Activated T-helper 17 cell treated with anti-CD3 and anti-CD28 coated beads, Interleukin-2, amount 50 U/mL, for 72 hours (primary cell): ENCODE measurements at places on chromosomes 16 and 17.

DNA sequence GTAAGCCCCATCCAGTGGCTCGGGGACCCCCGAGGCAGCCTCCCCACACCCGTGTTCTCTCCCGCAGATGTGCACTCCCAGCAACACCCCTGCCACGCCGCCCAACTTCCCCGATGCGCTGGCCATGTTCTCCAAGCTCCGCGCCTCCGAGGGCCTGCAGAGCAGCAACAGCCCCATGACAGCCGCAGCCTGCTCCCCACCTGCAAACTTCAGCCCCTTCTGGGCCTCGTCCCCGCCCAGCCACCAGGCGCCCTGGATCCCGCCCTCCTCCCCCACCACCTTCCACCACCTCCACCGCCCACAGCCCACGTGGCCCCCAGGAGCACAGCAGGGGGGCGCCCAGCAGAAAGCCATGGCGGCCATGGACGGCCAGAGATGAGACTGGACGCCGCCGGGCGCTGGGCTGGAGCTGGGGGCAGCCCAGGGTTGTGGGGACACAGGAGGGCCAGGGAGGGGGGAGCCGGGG lies 5.0 kb downstream of the UBALD2 start:
- ATAC-seq: no peak

- ATAC-seq: no peak
These were observed 19.3 kb downstream of the MMD start for GRCh38 chr17:55402374-55402773.

GRCh38 chr16:84832488-84833143 lies 12.8 kb downstream of the CRISPLD2 start:
- no peak for ATAC-seq

DNA sequence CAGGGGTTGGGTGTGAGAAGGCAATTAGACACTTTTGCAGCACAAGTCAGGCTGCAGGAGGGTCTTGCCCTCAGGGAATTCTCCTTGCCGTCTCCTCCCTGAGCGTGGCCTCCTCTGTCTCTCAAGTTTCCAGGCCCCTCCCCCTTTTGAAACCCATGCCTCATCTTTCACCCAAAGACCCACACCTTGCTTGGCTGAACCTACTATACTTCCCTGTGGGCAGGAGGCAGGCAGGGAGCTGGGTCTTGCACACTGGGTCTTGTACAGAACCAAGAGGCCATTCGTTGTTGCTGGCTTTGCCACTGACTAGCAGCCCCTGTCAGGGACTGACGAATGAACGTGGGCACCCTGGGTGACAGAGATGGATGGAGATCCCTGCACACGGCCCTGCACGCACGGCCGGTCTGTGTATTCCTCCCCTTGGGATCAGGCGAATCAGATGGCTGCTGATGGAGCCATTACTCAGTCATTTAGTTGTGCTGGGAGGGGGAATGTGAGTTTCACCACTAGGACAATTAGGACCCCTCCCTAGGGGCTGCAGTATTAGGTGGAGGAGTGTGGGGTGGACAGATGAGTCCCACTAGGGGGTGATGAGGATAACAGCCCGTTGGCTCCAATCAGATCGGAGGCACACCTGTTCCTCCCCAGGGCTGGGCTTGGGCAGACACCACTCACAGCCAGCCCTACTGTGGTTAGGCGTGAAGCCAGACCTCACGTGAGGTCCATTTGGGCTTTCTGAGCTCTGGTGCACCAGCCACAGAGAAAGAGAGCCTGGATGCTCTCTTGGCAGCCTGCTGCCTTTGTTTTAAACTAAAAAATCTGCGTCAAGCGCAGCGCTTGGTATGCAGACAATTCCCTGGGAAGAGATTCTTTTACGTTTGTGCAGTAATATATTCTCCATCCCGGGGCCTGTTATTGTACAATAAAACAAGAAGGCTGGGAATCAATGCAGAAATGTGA lies 167.7 kb upstream of the WSCD1 start:
- no peak for ATAC-seq

DNA sequence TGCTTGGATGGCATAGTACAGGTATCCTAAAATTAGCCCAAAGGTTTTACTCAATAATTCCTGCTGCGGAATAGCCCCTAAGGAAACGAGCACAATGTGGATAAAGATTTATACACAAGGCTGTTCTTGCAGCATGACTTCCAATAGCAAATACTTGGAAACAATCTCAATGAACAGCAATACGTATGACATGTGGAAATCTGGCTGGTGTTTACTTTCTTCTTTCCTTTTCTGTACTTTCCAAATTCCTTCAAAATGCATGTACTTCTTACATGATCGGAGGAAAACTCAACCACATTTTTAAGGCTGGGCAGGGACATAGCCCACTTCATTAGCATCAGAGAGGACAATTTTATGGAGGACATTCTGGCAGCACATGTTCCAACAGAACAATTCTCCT lies 86.6 kb downstream of the C16orf95 start:
- ATAC-seq: no peak

DNA sequence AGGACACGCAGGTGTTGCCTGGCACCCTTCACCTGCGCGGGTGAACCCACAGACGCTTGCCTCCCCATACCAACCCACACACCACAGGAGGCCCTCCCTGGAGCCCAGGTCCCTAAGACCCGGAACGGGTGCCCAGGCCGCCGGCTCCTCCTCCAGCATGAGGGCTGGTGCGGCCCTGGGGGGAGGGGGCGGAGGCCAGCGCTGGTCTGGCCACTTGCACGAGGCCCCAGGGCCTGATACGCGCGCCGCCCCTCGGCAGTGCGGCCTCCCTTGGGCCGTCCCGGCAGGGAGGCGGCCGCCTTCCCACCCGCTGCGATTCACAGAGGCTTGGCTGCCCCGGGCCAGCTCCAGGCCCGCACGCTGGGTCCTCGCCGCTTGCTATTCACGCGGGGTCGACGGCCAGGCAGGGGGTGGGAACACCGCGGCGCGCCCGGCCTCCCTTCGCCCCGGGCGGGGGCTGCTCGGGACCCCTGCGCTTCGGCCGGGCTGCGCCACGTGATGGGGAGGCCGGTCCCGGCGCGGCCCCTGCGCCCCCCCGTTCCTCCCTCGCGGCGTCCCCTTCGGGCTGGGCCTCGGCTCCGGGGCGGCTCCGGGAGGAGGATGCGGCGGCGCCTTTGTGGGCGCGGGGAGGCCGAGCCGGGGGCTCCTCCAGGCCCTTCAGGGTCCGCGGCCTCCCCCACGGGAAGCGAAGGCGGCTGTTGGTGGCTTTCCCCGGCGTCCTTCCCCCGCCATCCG lies 685 bp downstream of the FASN start:
- no peak for ATAC-seq

GRCh38 chr16:12416136-12416787 lies 387.4 kb downstream of the CPPED1 start:
- no peak for ATAC-seq

DNA sequence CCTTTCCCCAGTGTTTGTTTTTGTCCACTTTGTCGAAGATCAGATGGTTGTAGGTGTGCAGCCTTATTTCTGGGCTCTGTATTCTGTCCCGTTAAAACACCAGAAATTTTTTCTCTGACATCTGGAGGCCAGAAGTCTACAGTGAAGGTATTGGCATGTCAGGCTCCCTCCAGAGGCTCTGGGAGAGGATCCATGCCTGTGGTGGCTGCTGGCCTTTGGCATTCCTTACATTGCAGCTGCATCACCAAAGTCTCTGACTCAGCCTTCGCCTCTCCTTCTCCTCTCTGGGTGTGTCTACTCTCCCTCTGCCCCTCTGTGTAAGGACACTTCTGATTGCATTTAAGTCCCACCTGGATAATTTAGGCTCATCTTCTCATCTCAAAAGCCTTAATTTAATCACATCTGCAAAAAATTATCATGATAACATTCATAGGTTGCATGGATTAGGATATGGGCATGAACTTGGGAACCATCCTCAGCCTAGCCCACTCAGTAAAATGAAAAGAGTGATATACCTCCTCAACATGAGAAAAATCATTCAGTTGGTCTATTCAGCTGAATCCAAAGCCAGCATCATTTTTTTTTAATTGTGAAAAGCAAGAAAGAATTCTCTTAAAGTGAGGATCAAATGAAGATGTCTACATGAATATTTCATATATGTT lies 78.0 kb downstream of the MAP2K6 start:
- no peak for ATAC-seq

- ATAC-seq: peak; percentile 61
These were observed 11.8 kb downstream of the SYT17 start for GRCh38 chr16:19179546-19180490.

DNA sequence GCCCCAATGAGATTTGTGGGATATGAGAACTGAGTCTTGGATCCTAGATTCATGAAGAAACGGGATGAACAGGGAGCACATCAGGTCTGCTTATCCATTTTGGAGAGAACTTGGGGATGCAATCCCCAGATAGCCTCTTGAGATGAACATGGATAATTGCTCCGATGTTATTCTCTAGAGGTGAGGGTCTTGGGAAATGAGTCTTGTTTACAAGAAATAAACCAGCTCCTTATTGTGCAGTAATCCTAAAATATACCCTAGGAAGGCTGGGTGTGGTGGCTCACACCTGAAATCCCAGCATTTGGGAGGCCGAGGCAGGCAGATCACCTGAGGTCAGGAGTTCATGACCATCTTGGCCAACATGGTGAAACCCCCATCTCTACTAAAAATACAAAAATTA lies at the start of gene OR1D2:
OR1D2 (minus strand) TSS at position 101 of the 400 bp plus-strand sequence. CDS start 11,426 bp downstream, outside the sequence.
- ATAC-seq: no peak

- no peak for ATAC-seq
These were observed 614.6 kb downstream of the MAF start for GRCh38 chr16:78985716-78986605.

GRCh38 chr17:76887802-76888201 lies 19.6 kb downstream of the MGAT5B start:
- ATAC-seq: no peak

- no peak for ATAC-seq
These were observed 60.8 kb downstream of the TEX14 start for GRCh38 chr17:58630883-58631522.

- no peak for ATAC-seq
These were observed 108.8 kb downstream of the WSCD1 start for GRCh38 chr17:6179017-6179416.

DNA sequence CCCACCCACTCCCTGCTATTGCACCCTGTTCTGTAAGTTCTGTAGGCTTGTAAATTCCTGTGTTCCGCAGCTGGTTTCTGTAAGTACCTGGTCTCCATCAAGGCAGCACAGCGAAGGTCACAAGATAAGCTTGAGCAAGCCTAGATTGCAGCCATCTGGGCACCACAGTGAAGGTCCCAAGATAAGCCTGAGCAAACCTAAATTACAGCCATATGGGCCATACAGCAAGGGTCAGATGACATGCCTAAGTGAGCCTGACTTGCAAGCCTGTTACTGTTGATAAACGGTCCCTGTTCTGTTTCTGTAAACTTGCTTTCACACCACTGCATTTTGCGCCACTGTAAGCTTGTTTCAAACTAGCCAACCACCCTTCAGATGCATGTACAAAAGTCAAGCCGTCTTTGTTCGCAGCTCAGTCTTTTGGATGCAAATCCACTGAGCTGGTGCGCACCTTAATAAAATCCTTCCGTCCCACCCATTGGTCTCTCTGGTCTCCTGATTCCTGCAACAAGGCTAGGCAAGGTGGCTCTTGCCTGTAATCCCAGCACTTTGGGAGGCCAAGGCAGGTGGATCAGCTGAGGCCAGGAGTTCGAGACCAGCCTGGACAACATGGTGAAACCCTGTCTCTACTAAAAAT lies 42.6 kb upstream of the ATF7IP2 start:
- ATAC-seq: no peak

- no peak for ATAC-seq
These were observed 115.5 kb downstream of the ABCC1 start for GRCh38 chr16:16064874-16065384.

GRCh38 chr17:8499171-8499570 lies 63.5 kb downstream of the NDEL1 start:
- no peak for ATAC-seq

DNA sequence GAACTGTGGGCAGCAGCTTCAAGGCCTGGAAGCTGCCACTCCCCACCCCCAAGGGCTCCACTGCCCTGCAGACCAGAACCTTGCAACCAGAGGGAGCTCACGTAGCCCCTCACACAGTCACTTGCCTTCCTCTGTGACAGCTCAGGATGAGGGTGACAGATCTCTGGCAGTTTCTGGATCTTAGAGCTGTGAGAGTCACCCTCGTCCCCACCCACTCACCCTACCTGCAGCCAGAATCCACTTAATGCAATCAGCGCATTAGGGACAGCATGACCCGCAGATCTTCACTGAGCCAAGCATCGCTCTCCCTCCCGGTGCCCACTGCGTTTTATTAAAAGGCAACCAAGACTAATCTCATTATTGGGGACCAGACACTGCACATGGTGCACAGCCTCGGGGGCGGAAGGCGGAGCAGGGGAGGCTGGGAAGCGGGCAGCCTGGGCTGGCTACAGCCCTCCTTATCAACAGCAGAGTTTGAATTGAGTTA lies 3.5 kb downstream of the CYB561 start:
- ATAC-seq: no peak

DNA sequence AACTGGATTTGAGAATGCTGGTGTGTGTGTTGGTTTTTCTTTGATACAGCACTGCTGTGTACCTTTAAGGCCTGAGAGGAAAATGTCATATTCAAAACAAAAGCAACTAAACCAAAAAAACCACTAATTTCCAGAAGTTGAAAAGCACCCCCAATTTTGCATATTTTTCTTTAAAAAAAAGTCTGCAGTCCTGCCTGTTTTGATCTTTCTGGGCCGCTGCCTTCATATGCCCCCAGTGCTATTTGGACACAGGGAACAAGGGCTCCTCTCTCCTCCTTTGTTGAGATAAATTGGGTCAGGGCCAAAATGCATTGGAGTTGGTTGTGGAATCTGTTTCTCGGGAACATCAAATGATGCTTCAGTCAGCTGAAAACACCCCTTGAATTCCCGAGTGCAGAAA lies 26.9 kb downstream of the GPT2 start:
- peak; percentile 43 for ATAC-seq

DNA sequence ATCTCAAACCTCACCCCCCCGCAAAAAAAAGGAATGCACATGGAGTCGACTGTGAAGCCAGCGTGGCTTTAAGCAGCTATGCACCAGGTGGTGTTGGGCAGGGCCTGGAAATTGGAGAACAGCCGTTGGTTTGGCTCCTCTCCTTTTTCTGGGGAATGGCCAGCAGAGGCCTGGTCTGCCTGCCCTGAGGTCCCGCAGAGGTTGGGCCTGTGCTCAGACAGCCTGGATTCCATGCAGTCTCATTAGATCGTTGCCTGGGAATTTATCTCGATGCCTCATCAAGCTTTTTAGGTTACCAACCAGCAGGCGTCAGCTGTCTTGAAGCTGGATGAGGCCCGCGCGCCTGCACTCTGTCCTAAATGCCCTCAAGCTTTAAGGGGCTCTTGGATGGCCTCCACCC lies 9.8 kb downstream of the SLC12A3 start:
- ATAC-seq: no peak

GRCh38 chr17:12422651-12423050 lies 243.0 kb upstream of the MYOCD start:
- ATAC-seq: no peak

DNA sequence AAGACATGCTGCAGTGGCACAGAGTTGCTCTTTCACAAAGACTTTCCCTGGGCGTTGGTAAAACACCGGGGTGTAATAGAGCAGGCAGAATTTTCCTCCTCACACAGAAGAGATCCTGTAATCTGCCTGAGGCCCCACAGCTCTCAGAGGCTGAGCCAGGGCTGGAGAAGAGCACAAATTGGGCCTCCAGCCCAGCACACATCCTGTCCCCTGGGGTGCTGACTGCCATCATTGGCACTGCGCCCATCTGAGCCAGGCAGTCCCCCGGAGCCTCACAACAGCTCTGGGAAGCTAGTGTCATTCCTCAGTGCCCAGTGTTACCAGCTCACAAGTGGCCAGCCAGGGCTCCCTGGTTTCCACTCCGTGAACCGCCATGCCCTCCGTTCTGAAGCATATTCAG lies 119.4 kb downstream of the SOCS1 start:
- no peak for ATAC-seq
